Activated naive CD4-positive, alpha-beta T cell treated with Interleukin-2 at 50 U/mL for 16 hours (primary cell): ENCODE measurements at places on chromosomes 1 and 21.

- no peak for DNase-seq
These were observed 42.0 kb upstream of the FOXO6 start for GRCh38 chr1:41319106-41319755.

DNA sequence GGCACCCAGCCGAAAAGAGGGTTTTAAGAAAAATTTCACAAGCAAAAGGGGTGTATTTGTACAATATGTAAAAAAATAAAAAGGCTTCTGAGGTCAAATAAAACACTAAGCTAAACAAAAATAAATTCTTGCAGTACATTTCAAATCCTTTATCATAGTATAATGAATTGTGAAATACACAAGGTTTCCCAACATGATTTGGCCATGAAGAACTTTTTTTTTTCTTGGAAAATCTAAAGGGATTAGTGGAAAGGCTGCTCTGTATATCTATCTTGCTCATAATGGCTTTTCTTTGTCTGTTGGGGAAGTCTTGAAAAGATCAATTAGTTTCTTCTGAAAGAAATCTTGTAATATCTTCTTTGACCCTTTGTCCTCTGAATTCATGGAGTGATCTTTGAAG is 593.4 kb downstream of the PLPP3 start:
- no peak for DNase-seq

DNA sequence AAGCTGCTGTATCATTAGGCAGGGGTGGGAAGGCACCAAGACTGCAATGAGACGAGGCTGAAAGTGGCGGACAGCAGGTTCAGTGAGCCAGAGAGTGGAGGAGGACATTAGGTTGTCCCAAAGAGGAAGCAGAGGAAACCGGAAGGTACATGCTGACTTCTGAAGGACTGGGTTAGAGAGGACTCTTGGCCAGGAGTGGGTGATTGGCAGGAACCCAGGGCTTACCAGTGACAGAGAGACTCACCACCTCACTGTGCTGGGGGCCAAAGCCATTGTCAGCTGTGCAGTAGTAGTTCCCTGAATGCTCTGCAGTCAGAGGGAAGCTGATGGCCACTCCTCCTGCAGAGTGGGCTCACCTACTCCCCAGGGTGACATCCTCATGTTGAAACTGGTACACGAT is 41.9 kb upstream of the FCRL4 start:
- no peak for DNase-seq

DNA sequence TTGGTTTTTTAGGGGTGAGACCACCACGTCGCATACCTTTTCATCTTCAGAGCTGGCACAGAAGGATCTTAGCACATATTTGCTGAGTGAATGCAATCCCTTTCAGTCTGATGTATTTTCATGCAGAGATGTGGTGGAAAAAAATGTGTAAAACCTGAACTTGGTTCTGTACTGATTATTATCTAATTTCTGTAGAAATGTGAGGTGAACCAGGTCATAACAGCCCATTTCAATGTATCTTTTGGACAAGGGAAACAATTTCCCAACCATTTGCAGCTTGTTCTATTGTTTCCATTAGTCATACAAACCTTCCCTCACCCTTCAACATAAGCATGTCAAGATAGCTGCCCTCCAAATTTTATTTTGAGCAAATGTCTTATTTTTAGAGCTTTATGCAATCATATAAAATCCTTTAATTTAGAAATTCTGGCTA is 46.8 kb upstream of the RUNX1 start:
- DNase-seq: no peak

DNA sequence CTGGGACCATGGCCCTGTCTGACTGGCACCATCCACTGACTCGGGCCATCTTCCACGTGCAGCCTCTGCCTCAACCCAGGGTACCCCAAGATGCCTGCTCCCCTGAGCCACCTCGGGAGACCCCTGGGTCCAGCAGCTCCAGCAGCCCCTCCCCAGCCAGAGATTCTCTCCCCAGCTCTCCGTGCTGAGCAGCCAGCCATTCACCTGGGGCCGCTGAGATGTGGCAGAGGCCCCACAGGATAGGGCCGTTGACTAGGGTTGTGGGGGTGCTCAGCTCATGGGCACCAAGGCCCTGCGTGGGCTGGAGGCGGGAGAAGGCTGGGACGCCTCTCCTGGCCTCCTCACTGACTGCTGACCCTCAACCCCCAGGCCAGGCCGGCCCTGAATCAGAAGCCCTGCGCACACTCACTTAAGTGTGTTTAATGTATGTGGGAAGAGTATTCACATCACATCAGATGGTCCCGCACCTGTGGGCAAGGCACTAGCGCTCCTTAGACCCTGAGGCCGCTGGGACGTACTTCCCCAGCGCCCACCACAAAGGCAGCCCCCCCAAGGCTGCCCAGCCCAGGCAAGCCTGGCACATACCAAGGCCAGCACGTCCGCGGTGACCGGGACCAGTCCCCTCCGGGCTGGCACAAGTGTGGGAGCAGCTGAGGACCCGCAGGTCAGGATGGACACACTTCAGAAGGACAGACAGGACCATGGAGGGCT is 27.8 kb downstream of the SLC19A1 start:
- DNase-seq: no peak

- no peak for DNase-seq
These were observed 4.4 kb downstream of the TMEM200B start for GRCh38 chr1:29119121-29119929.

GRCh38 chr1:151210830-151211229 is 12.5 kb downstream of the PIP5K1A start:
- no peak for DNase-seq
